Hematopoietic multipotent progenitor cell treated with erythropoietin and hydrocortisone succinate and interleukin-3 and kit ligand, for 15 days (in vitro differentiated cells): ENCODE measurements at places on chromosomes 1 and 21.

DNA sequence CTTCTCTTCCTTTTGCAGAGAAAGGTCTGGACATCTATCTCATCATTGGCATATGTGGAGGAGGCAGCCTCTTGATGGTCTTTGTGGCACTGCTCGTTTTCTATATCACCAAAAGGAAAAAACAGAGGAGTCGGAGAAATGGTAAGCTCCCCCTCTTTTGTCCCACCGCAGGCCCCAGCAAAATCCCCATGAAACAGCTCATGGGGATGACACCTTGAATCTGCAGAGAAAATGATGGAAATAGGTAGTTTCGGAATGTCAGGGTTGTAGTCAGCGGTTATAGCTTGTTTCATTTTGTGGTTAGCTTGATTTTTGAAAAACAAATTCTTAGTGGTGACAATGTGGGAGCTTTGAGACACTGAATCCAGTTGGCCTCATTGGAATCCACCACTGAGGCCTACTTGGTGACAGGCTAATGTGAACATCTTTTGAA is 10.3 kb downstream of the CD2 start:
- DNase-seq: no peak

DNA sequence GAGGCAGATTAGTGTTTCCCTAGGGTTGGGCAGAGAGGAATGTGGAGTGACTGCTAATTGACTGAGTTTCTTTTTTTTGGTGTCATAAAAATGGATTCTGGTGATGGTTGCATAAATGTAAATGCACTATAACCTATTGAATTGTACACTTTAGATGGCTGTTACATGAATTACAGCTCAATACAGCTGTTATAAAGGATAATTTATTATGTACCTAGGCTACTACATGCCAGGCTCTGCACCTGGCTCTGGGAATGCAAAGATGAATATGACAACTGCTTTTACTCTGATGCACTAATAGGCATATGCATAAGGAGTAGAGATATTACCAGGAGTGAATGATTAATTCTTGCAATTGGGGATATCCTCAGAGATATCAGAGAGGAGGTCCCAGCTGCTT is 345.3 kb downstream of the PTBP2 start:
- no peak for DNase-seq

DNA sequence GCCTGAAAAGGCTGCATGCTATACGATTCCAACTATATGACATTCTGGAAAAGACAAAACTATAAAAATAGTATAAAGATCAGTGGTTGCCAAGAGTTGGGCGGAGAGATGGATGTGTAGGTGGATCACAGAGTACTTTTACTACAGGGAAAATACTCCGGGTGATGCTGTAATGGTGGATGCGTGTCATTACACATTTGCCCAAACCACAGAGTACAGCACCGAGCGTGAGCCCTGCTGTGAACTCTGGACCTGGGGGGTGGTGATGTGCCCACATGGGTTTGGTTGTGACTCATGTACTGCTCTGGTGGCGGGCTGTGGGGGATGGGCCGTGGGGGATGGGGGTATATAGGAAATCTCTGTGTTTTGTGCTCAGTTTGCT is 162.7 kb upstream of the COL6A1 start:
- no peak for DNase-seq

GRCh38 chr1:58939146-58939545 is 155.3 kb upstream of the JUN start:
- no peak for DNase-seq

- DNase-seq: no peak
Observed at GRCh38 chr21:38743772-38744529, 61.8 kb upstream of the ETS2 start.

GRCh38 chr1:16144325-16145029 is 11.4 kb downstream of the EPHA2 start:
- peak; percentile 10 for DNase-seq

DNA sequence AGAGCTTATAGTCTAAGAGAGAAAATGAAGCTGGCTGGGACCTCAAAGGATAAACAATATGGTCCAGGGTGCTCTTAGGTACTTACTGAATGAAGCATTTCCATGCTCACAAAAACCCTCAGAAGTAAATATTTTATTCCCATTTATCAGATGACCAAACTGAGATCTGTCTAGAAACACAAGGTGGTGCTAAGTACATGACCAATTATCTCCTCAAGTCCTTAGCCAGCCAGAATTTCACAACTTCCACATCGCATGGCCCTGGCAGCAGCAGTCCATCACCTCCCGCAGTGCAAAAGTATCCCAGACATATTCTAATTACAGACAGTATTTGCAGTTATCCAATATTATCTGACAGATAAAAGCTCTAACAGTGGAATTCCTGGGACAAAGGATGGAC is 321.7 kb upstream of the PROX1 start:
- DNase-seq: no peak

DNA sequence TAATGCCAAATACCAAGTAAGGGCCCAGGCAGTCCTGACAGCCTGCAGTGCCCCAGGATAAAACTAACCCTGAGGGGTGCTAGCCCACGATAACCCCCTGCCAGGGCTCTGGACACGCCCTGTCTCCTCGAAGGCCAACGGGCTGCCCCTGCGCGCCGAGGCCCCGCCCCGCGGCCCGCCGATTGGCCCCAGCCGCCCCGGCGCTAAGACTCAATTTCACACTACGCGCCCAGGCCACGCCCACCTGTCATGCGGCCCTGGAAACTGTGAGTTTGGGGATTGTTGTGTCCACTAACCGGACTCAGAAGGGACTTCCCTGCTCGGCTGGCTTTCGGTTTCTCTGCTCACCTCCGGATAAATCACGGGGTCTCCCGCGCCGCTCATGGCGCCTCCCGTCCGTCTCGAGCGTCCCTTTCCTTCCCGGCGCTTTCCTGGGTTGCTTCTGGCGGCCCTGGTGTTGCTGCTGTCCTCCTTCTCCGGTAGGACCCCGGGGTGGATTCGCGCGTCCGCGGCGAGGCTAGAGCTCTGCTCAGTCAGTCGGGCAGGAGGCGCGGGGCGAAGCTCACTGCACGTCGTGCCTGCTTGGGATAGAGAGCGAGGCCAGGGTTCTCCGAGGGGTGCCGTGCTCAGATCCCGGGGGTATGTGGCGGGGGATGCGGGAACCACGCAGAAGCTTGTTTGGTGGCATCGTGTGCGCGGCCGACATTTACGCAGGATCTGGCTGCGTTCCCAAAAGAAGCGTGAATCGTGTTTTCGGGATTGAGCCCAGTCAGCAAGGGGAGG is at the start of gene CR1L:
Gene CR1L (plus strand): TSS at position 282 of the 783 bp plus-strand sequence. CDS start 101 bp downstream, at position 383.
- peak; percentile 97 for DNase-seq

DNA sequence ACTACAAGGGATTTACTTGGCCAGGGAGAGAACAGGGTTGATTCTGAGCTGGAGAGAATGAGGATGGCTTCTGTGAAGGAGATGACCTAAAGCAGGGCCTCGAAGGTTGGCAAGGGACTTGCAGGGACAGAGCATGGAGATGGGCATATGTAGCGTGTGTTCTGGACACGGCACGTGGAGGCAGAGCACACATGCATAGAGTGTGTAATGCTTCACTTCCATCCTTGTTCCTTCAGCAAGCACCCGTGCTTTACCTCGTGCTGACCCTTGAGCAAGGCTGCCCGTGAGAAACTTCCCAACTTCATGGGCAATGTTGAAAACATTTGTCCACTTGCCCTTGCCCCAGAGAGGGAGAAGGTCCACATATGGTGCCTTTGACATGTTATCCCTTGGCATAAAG is 33.1 kb downstream of the NFIA start:
- DNase-seq: peak; percentile 38

GRCh38 chr1:161185282-161185682 is 8.0 kb upstream of the B4GALT3 start:
- DNase-seq: no peak

GRCh38 chr1:156697481-156697880 is 7.9 kb downstream of the CRABP2 start:
- DNase-seq: no peak

DNA sequence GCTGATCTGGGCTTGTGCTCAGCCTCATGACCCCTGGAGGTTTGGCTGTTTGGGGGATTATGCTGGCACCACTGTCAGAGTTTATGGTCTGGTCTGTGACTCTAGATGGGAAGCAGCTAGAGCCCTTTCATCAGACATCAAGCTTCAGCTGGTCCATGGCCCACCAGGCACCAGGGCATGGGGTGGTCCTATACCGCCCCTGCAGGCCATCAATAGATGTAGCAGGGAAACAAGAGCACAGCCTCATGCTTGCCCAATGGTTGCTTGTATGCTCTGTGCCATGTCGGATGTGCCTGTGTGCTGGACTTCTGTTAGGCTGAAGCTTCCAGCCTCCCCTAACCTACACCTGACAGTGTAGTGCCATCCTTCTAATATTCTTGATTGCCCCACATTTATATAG is 71.1 kb upstream of the CD34 start:
- peak; percentile 22 for DNase-seq
